ENCODE measurements at places on chromosomes 11 and 22. TPM values are rescaled to one million over a fixed set of nuclear protein-coding genes. Genes with fewer than 3 reads are reported as not detected.

GRCh38 chr11:2890466-2891294, 5.1 kb upstream of the CDKN1C start:
- no peak for DNase-seq

GRCh38 chr22:38453066-38453672, 1.8 kb downstream of the KCNJ4 start:
- no peak for DNase-seq

- peak; percentile 27 for DNase-seq
Observed at GRCh38 chr11:14980854-14981253, 8.7 kb upstream of the CALCA start.

GRCh38 chr22:29348956-29349355, 33.5 kb upstream of the RASL10A start:
- DNase-seq = no peak

DNA sequence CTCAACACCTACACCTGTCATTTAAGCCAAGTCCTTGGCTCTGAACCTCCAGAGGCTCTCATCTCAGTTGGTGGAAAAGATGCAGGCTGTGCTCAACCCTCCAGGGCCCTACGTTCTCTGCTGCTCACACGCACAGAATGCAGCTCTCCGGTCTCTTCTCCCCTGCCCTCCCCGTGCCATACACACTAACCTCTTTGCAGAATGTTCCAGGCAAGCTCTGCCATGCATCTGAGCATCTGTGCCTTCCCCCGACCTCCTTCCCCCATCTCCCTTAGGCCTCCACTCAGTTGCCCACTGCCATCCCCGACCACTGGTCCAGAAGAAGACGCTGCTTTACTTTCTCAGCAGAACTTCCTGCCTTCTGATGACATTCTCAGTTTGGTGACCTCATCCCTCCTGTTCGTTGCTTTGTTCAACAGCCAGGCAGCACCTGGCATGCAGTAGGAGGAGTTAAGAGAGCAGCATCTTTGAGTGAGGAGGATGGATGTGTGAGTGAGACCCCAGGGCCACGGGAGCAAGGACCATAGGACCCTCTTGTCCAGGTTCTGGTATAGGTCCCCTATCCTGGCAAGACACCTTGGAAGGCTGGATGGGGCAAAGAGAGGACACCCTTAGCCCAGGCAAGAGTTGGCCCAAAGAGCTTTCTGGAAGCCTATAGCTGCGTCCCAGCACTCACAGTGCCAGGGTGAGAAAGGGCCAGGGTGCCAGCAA, 598.0 kb downstream of the BRD1 start:
- no peak for DNase-seq

GRCh38 chr22:44047891-44048301, 23.8 kb downstream of the PARVB start:
- DNase-seq = no peak

DNA sequence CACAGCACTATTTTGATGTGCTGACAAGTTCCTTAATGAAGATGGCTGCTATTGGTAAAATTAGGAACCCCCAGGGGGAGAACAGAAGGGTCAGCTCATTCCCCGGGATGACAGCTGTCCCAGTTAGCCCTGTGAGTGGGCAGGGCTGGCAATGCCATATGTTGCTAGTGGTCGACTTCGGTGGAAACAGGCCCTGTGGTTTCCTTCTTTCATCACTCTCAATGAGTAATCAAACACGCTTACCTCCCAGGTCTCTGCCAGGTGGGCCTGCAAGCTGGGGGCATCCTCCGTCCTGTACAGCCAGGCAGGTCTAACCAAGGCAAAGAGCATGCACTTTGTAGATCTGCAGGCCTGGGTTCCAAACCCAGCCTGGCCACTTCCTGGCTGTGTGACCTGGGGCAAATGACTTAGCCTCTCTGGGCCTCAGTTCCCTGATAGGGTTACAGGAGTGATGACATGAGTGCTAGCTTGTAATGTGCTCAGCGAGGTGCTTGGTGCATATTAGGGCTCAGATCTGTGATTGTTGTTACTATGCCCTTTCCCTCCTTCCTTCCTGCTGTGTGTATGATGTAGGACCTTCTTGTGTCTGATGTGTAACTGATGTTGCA, 85.2 kb downstream of the TSPAN18 start:
- peak; percentile 25 for DNase-seq

GRCh38 chr11:22516111-22516510, 109.5 kb downstream of the FANCF start:
- DNase-seq = no peak

- peak; percentile 85 for DNase-seq
Observed at GRCh38 chr22:42437488-42438292, 5.5 kb upstream of the NFAM1 start.

GRCh38 chr22:49880281-49880680, 26.6 kb downstream of the ZBED4 start:
- DNase-seq = no peak

DNA sequence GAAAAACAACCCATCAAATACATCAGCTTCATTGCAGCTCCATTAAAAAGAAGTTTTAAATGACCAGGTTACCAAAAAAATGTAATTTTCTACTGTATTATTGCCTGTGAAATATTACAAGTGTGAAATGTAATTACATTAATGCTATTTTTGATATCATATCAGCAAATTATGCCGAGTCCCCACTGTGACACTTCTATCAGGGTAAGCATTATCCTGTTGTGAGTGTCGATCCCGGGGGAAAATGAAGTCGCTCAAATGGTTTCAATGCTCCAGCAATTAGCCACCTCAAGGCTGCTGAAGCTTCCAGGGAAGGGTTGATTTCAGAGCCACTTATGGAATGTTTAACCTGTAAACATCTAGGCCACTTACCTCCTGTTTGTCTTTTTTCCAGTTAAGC, 70.4 kb downstream of the RCN1 start:
- DNase-seq = no peak

GRCh38 chr22:37419370-37419968, 7.8 kb downstream of the ELFN2 start:
- DNase-seq = no peak

DNA sequence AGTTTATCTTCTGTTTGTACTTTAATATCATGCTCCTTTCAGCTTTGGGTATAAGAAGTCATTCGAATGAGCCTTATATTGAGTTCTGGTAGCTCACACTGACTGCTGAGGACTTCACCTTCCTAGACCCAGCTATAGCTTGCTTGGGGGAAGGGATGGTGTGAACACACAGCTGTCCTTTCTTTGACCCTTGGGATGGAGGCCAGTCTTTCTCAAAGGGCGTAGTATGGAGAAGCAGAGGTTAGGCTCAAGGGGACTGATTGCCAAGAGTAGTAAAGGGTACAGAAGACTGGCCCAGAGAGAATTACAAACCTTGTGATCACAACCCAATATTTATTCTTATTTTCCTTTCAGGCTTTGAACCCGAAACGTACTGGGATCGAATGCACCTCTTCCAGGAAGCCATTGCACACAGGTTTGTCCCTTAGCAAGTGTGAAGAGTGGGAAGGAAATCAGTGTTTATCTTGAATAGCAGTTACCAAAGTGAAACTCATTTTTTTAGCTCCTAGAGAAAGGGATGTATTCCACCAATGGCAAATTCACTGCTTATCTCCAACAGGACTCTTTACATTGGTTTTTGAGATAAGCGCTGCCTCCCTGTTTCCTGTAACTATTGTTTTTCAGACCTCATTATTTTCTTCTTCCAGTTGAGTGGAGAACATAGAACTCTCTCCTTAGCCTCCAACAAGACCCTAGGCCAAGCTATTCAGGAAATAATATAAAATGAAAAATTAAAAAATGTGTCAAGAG, 42.8 kb upstream of the YWHAH start:
- no peak for DNase-seq

DNA sequence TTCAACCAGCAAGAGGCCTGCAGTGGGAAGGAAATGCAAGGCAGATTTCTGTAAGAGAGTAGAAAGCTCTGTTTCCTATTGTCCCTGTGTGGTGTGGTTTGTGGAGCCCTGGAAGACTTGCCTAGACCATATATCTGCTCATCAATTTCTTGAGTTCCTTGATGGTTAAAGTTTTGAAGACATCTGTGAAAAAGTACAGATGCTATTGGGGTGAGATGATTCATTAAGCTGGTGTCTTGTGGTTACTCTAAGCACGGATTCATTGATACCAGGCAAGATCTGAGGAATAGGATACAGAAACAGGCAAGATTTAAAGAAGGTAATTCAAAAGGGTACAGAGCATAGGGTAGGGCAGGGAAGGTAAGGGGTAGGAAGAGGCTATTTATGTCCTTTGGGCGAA, 275.8 kb upstream of the SESN3 start:
- no peak for DNase-seq

DNA sequence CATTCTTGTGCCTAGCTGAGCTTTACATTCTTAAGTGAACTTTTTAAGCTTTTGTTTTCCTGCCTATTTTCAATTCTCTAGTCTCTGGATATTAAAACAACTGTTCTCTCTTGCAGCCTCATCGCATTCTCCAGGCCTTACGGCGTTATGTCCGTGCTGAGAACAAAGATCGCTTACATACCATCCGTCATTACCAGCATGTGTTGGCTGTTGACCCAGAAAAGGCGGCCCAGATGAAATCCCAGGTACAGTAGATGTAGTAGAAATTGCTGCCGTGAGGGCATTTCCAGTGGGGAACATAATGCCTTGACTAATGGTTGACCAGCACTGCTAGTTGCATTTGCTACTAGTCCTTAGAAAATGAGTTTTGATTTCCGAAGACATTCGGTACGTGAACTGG, 29.7 kb upstream of the ST14 start:
- DNase-seq = no peak

- no peak for DNase-seq
Observed at GRCh38 chr11:6563667-6564066, 39.7 kb downstream of the RRP8 start.

DNA sequence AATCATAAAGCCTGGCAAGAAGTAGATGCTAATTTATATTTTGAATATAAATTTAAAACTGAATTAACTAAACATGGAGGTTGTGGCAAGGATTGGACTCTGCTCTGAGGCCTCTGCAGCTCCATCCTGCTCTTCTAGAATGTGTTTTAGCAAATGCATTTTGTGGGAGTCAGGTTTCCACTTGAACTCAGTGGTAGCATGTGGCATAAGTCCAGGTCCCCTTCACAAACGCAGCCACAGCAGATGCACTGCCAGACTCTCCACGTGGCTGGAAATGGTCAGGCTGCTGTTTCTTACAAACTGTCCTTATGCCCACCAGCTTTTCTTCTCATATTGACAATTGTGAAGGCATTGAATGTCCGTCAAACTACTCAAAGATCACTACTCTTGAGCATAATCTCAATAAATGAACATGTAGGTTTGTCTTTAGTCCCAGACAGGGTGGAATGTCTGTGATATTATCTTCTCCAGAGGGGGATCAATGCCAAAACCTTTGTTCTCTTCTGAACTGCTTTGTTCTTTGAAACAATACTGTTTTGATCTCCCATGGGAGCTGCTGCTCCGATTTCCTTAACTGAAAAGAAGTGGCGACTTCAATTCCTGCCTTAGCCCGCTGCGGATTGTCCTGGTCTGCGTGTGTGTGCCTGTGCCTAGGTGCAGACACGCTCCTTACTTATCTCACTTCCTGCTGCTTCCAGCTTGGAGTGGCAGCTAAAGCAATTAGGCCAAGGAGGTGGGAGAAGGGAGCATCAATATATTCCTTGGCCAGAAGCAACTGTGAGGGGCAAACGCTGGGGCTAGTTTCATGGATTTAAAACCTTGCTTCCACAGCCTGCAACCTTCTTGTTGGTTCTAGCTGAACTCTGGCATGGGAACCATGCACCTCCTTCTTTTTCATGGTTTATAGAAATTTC, 24.2 kb downstream of the EIF4G2 start:
- DNase-seq = no peak

DNA sequence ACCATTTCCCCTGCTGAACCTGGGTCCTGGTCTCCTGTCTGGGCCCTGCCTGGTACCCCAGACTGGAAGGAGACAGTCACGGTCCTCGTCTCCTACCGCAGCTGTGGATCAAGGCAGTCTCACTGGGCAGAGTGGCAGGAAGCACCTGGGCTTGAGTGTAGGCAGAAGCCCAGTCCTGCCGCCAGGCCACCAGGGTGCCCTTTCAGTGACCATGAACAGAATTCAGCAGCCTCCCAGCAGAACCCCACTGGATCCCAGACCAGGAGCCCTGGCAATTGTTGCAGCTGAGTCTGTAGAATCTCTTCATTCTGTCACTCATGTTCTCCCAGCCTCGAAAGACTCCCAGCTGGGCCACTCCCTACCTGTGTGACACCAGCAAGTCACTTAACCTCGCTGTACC, 25.5 kb upstream of the CREB3L1 start:
- DNase-seq = no peak

The C1QTNF5 gene
- 15.7 TPM for total RNA-seq

The NAGA gene
- 31.4 TPM for total RNA-seq

The MISFA gene
- not detected for total RNA-seq

The SLC22A25 gene
- not detected for total RNA-seq

The MS4A14 gene
- total RNA-seq = not detected

The RASSF10 gene
- 2.6 TPM for total RNA-seq

The TOB2 gene
- 35.9 TPM for total RNA-seq

The GLYATL1 gene
- total RNA-seq = 5.0 TPM

The DLG2 gene
- total RNA-seq = 0.85 TPM

The SCGB1D2 gene
- not detected for total RNA-seq

The EMSY gene
- 6.6 TPM for total RNA-seq
